ENCODE measurements at places on chromosomes 7 and 10. TPM values are rescaled to one million over a fixed set of nuclear protein-coding genes. Genes with fewer than 3 reads are reported as not detected.

Gene HMX2
- not detected for total RNA-seq

Gene SMO
- total RNA-seq: 15.2 TPM

Gene HOXA6
- total RNA-seq: 4.7 TPM

Gene LRRC17
- 0.47 TPM for total RNA-seq

Gene FBXO24
- 0.45 TPM for total RNA-seq

Gene TLL2
- total RNA-seq: 0.17 TPM

Gene CLCN1
- not detected for total RNA-seq

Gene SFRP4
- not detected for total RNA-seq

Gene C10orf105
- total RNA-seq: not detected

Gene ADRA2A
- not detected for total RNA-seq

Gene LIPK
- not detected for total RNA-seq

Gene VWDE
- total RNA-seq: 14.2 TPM

Gene ARHGAP22
- 24.9 TPM for total RNA-seq

Gene EXOSC1
- 35.8 TPM for total RNA-seq

Gene NACAD
- total RNA-seq: 3.4 TPM

Gene CPA4
- 495 TPM for total RNA-seq

Gene MYO1G
- not detected for total RNA-seq

Gene LEP
- 1.0 TPM for total RNA-seq

Gene IKZF1
- total RNA-seq: not detected

Gene PRKG1
- 2.2 TPM for total RNA-seq

Gene ADARB2
- total RNA-seq: not detected

Gene UCMA
- not detected for total RNA-seq

Gene ACTR3C
- 8.3 TPM for total RNA-seq

Gene CALY
- total RNA-seq: 0.75 TPM

Gene C7orf33
- total RNA-seq: not detected

Gene CALHM3
- total RNA-seq: not detected

Gene PTF1A
- total RNA-seq: not detected

Gene GNA12
- 26.2 TPM for total RNA-seq

Gene SEMA3E
- total RNA-seq: 10.3 TPM

Gene AKR1D1
- not detected for total RNA-seq

Gene OIT3
- 0.17 TPM for total RNA-seq

Gene CALML3
- 704 TPM for total RNA-seq
